Naive thymus-derived CD4-positive, alpha-beta T cell (primary cell): ENCODE measurements at places on chromosomes 2 and 18. TPM values are rescaled to one million over a fixed set of nuclear protein-coding genes. Genes with fewer than 3 reads are reported as not detected.

The VWC2L gene
- not detected for total RNA-seq

The GPBAR1 gene
- total RNA-seq: 1.9 TPM

The FIGN gene
- not detected for total RNA-seq

The REG3A gene
- not detected for total RNA-seq

The ARHGAP25 gene
- 116 and 124 TPM in 2 replicates for total RNA-seq

The NDC80 gene
- total RNA-seq: 2.4 TPM

The COL3A1 gene
- not detected for total RNA-seq

DNA sequence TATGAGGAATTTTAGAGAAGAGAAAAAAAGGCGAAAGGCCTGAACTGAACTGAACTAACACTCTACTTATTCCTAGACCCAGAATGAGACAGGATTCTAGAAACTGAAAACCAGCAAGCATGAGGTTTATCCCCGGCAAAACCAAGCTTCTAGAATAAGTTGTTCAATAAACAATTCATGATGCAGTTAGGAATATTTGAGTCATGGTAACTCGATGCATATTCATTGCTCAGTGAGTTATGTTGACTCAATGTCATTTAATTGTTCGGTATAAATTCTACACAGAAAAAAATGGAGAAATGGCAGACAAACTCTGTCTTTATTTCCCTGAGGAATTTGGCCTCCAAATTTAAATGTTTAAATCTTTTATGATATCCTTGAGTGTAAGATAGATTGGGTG, 321.5 kb downstream of the SATB2 start:
- no peaks in the 10 kb centered on the region for H3K4me1 ChIP-seq
- no peak overlapping the region for H3K27ac ChIP-seq
- H3K4me3 ChIP-seq: no peak overlapping the region
- no peak for DNase-seq
- no peaks in the 10 kb centered on the region for H3K27me3 ChIP-seq
- no peaks in the 10 kb centered on the region for H3K36me3 ChIP-seq

GRCh38 chr2:108348816-108349570, 28.8 kb upstream of the SULT1C4 start:
- H3K27me3 ChIP-seq: no peaks in the 10 kb centered on the region
- no peak overlapping the region for H3K27ac ChIP-seq
- no peaks in the 10 kb centered on the region for H3K4me1 ChIP-seq
- no peak for DNase-seq
- H3K36me3 ChIP-seq: no peaks in the 10 kb centered on the region
- H3K4me3 ChIP-seq: no peak overlapping the region

- no peaks in the 10 kb centered on the region for H3K4me1 ChIP-seq
- H3K4me3 ChIP-seq: no peak overlapping the region
- H3K36me3 ChIP-seq: no peaks in the 10 kb centered on the region
- H3K27me3 ChIP-seq: no peaks in the 10 kb centered on the region
- no peak overlapping the region for H3K27ac ChIP-seq
- DNase-seq: no peak
These were observed 4.7 kb downstream of the DSEL start for GRCh38 chr18:67511840-67512239.

GRCh38 chr2:48760826-48761225, 5.3 kb upstream of the LHCGR start:
- no peaks in the 10 kb centered on the region for H3K4me1 ChIP-seq
- no peak overlapping the region for H3K4me3 ChIP-seq
- no peaks in the 10 kb centered on the region for H3K27me3 ChIP-seq
- H3K27ac ChIP-seq: no peak overlapping the region
- no peaks in the 10 kb centered on the region for H3K36me3 ChIP-seq

- no peaks in the 10 kb centered on the region for H3K4me1 ChIP-seq
- H3K27me3 ChIP-seq: no peaks in the 10 kb centered on the region
- DNase-seq: no peak
- no peak overlapping the region for H3K27ac ChIP-seq
These were observed 258.9 kb upstream of the EPHA4 start for GRCh38 chr2:221831051-221831450.

- no peaks in the 10 kb centered on the region for H3K27me3 ChIP-seq
- no peak overlapping the region for H3K4me3 ChIP-seq
- peaks cover 25% of the 10 kb centered on the region for H3K4me1 ChIP-seq
- no peak overlapping the region for H3K27ac ChIP-seq
- no peaks in the 10 kb centered on the region for H3K36me3 ChIP-seq
These were observed 189.0 kb downstream of the PLCL1 start for GRCh38 chr2:197993363-197993762.

GRCh38 chr2:229089776-229090175, 181.3 kb downstream of the PID1 start:
- no peaks in the 10 kb centered on the region for H3K4me1 ChIP-seq
- no peak overlapping the region for H3K4me3 ChIP-seq
- no peak for DNase-seq
- no peaks in the 10 kb centered on the region for H3K27me3 ChIP-seq
- H3K36me3 ChIP-seq: no peaks in the 10 kb centered on the region

DNA sequence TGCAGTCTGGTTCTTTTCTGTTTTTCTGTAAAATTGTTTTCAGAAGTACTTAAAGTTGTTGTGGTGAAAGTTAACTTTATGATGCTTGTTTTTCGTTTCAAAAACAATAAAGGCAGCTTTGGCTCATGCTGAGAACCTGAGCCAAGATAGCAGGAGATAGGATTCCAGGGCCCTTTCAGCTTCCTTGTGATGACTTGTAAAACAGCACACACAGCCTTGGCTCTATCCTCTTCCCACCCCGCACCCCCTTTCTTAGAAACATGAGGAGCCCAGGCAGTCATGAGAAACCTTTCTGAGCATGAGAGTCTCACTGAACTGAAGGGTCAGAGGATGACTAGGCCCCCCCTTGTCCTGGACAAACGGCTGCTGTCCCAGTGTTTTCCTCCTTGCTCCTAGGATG, 12.4 kb upstream of the CHRNA1 start:
- DNase-seq: no peak
- no peaks in the 10 kb centered on the region for H3K36me3 ChIP-seq
- H3K4me1 ChIP-seq: peaks cover 39% of the 10 kb centered on the region
- no peaks in the 10 kb centered on the region for H3K27me3 ChIP-seq

- no peak for DNase-seq
- no peaks in the 10 kb centered on the region for H3K36me3 ChIP-seq
- H3K4me1 ChIP-seq: peaks cover 14% of the 10 kb centered on the region
- peaks cover 6% of the 10 kb centered on the region for H3K27me3 ChIP-seq
These were observed 43.2 kb upstream of the KDM3A start for GRCh38 chr2:86397986-86398385.

GRCh38 chr2:124778076-124778475, 753.0 kb downstream of the CNTNAP5 start:
- H3K4me1 ChIP-seq: no peaks in the 10 kb centered on the region
- H3K36me3 ChIP-seq: no peaks in the 10 kb centered on the region
- H3K27me3 ChIP-seq: no peaks in the 10 kb centered on the region
- no peak overlapping the region for H3K27ac ChIP-seq
- H3K4me3 ChIP-seq: no peak overlapping the region
- no peak for DNase-seq

GRCh38 chr2:556485-556884, 120.7 kb downstream of the TMEM18 start:
- H3K27ac ChIP-seq: no peak overlapping the region
- no peak overlapping the region for H3K4me3 ChIP-seq
- H3K36me3 ChIP-seq: no peaks in the 10 kb centered on the region

DNA sequence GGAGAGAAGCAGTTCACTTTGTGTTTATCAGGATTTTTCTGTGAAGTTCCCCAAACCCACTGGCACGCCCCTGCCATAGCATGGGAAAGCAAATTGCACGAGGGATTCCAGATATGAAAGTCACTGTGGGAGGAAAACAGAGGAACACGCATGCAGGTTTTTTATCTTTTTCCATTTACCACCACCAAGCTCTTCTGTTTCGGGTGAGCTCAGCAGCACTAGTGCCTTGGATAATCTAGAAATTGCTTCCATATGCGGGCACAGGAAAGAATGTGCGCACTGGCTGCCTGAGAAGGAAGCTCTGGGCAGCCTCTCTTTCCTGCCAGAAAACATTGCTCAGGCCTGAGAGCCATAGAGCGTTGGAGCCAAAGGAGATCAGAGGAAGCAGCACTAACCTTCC, 65.9 kb upstream of the WIPF1 start:
- H3K4me1 ChIP-seq: peaks cover 17% of the 10 kb centered on the region
- no peak overlapping the region for H3K4me3 ChIP-seq
- no peak overlapping the region for H3K27ac ChIP-seq
- H3K27me3 ChIP-seq: no peaks in the 10 kb centered on the region
